ENCODE measurements at places on chromosomes 4 and X.

DNA sequence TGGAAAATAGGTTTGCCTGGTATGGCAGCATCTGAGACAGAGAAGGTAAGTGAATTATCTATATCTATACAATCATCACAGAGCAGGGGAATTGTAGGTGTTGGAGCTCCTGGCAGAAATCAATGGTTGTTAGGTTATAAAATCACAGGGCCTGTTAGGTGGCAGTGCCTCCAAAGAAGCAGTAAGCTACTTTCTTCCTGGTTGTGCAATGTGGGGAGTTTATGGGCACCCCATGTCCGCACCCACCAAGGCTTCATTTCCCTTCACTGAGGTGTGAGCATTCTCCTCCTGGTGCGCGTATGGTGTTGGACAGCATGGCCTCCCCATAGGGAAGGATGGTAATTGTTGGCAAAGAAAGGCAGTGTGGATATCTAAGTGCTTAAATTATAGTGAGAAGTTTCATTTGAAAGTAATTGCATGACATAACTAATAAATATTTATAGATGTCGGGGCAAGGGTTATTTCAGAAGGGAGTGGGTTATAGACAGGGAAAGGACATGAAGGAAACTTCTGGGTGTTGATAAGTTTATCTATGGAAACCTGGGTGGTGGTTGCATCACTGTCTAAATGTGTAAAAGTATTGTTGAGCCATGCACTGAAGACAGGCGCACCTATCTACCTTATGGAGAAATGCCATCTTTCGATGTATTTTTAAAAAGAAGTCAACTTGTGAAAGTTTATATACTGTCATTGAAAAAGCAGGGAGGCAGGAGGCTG, 153.7 kb downstream of the FRAS1 start:
- no peaks in the 10 kb centered on the region for H3K4me1 ChIP-seq
- H3K27ac ChIP-seq: no peak overlapping the region
- no peak overlapping the region for H3K4me3 ChIP-seq
- DNase-seq: no peak
- H3K36me3 ChIP-seq: no peaks in the 10 kb centered on the region

DNA sequence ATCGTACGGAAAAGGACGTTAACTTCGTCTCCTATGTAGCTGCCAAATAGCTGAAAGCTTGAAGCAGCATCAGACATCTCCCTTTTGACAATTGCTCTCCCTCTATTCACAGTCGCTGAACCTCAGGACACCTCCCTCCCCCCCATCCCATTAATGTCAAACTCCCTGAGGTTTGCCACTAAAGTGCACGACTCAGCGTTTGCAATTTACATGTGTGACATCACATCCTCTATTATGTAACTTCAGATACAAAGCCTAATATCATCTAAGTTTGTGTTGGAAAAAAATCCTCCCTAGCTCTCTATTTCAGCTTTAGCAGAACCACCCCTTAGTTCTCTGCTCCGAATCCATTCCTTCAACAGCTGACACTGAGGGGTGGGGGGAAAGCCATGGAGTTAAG, 5.5 kb upstream of the NR3C2 start:
- no peak overlapping the region for H3K27ac ChIP-seq
- no peaks in the 10 kb centered on the region for H3K36me3 ChIP-seq
- no peak overlapping the region for H3K4me3 ChIP-seq

- peak overlapping the region; percentile 90 for H3K27ac ChIP-seq
- no peak for DNase-seq
- no peaks in the 10 kb centered on the region for H3K27me3 ChIP-seq
- peak overlapping the region; percentile 70 for H3K4me3 ChIP-seq
- peaks cover 80% of the 10 kb centered on the region for H3K4me1 ChIP-seq
Measured at GRCh38 chr4:139300431-139301112, 733 bp upstream of the NAA15 start.

DNA sequence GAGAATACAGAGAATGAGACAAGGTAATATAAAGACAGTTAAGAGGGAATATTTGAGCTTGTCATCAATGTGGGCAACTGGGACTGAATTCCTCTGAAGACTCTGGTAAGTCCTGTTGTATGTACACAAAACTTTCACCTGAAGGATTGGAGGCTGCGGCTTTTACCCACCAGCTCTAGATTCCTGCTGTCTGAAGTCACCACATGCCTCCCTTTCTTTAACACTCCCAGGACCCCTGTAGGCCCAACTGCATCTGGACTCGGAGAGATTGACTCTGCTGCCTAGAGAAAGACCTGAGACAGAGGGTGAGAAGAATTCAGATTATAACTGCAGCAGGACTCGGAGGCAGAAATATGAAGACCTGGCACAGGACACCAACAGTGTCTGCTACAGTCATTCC, 1048.0 kb downstream of the PDHA2 start:
- no peak overlapping the region for H3K27ac ChIP-seq
- DNase-seq: no peak
- H3K4me1 ChIP-seq: no peaks in the 10 kb centered on the region
- no peaks in the 10 kb centered on the region for H3K36me3 ChIP-seq

GRCh38 chrX:123818243-123818642, 41.6 kb upstream of the XIAP start:
- H3K27ac ChIP-seq: no peak overlapping the region
- H3K27me3 ChIP-seq: no peaks in the 10 kb centered on the region
- H3K36me3 ChIP-seq: no peaks in the 10 kb centered on the region
- no peak for DNase-seq

GRCh38 chr4:150141756-150142155, 63.5 kb downstream of the DCLK2 start:
- no peak overlapping the region for H3K4me3 ChIP-seq
- H3K4me1 ChIP-seq: no peaks in the 10 kb centered on the region
- DNase-seq: no peak
- no peak overlapping the region for H3K27ac ChIP-seq
- H3K36me3 ChIP-seq: no peaks in the 10 kb centered on the region

DNA sequence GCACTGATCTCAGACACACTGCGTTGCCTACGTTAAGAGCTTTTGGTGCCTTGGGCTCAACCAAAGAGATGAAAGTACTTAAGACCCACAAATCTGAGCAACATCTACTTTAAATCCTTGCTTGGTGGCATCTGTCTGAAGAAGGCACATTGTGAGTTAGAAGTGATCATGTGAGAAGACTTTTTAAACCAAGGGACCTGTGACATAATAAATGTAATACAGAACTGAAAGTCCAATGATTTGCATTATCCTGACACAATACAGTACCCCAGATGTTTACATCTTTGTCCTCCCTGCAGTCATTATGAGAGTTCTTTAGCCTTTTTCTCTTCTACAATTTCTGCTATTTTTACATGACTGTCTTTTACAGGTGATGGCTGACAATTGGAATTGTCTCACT, 96.7 kb upstream of the FTHL17 start:
- no peaks in the 10 kb centered on the region for H3K4me1 ChIP-seq
- no peaks in the 10 kb centered on the region for H3K27me3 ChIP-seq
- no peaks in the 10 kb centered on the region for H3K36me3 ChIP-seq
- no peak overlapping the region for H3K27ac ChIP-seq

- no peaks in the 10 kb centered on the region for H3K27me3 ChIP-seq
- no peaks in the 10 kb centered on the region for H3K4me1 ChIP-seq
- H3K36me3 ChIP-seq: no peaks in the 10 kb centered on the region
- no peak for DNase-seq
- H3K4me3 ChIP-seq: no peak overlapping the region
Measured at GRCh38 chr4:109182696-109183095, 119.8 kb downstream of the COL25A1 start.

DNA sequence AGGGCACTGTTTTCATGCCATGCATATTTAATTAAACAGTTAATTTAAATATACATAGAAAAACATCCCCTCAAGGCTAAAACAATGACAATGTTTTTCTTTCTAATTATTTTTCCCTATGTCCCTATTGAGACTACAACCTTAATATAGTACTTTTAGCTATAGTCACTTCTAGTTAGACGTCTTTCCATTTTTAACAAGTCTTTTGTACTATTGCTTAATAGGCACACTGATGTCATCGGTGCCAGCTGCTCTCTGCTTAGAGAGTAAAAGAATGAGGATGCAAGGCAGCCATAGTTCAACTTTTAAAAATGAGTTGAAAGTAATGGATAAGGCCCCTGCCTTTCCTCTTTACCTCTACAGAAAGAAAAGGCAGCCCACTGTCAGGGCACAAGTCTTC, 191.1 kb downstream of the KCTD8 start:
- H3K27ac ChIP-seq: no peak overlapping the region
- no peaks in the 10 kb centered on the region for H3K4me1 ChIP-seq
- no peaks in the 10 kb centered on the region for H3K36me3 ChIP-seq
- H3K27me3 ChIP-seq: no peaks in the 10 kb centered on the region
- no peak for DNase-seq

DNA sequence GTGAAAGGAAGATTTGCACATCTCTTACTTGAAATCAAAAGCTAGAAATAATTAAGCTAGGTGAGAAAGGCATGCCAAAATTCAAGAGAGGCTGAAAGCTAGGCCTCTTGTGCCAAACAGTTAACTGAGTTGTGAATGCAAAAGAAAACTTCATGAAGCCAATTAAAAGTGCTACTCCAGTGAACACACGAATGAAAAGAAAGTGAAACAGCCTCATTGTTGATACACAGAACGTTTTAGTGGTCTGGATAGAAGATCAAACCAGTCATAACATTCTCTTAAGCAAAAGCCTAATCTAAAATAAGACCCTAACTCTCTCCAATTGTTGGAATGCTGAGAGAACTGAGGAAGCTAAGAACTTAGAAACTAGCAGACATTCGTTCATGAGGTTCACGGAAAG, 122.3 kb downstream of the UNC5C start:
- H3K36me3 ChIP-seq: no peaks in the 10 kb centered on the region
- H3K4me1 ChIP-seq: no peaks in the 10 kb centered on the region
- H3K27me3 ChIP-seq: no peaks in the 10 kb centered on the region
- DNase-seq: no peak

DNA sequence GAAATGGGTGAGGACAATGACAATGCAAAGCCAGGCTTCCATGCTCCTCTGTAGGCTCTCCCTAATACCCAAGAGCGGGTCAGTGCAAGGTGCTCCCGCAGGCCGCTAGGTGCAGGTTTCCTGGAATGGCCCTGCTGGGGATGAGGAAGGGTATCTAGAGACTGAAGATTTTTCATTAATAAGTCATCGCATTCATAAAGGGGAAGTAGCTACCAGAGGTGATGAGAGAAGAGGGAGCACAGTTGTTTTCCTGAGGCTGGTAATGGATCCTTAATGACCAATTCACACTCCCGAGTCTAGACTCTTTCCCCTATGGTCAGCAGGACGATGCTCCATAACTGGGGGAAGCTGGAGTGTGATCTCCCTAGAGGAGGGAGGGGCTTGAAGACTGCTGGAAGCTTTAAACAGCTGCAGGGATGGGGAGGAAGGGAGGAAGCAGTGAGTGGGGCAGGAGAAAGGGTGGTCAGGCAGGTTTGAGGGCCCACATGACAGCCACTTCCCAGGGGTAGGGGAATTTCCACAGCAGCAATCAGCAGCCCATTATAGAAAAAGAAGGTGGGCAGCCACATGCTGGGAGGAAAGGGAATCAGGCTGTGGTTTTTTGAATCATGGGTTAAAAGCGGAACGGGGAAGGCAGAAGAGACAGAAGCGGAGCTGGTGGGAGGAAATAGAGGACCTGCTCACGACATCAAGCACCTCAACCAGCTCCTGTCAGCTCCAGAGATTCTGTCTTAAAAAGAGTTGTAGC, 10.2 kb upstream of the ATP6AP2 start:
- peak overlapping the region; percentile 64 for H3K27ac ChIP-seq
- H3K4me1 ChIP-seq: no peaks in the 10 kb centered on the region
- H3K36me3 ChIP-seq: no peaks in the 10 kb centered on the region
- H3K4me3 ChIP-seq: no peak overlapping the region

DNA sequence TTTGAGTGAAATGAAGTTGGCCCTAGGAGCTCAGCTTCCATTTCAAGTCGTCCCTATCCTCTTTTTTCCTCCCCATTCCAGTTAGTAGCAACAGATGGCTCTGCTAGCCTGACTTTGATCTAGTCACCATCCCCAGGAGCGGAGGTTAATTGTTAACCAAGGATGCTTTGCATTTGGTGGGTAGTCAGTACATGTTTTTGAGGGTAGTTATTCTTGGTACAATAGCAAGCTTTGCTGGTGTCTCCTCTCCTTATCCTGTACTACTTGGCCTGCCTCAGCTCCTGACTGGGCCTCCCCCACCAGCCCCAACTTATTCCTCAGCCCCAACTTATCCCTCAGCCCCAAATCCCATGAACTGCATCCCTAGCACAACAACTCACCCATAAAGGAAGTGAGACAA, 14.8 kb upstream of the RTL5 start:
- no peaks in the 10 kb centered on the region for H3K27me3 ChIP-seq
- H3K27ac ChIP-seq: no peak overlapping the region
- no peak overlapping the region for H3K4me3 ChIP-seq
- H3K4me1 ChIP-seq: no peaks in the 10 kb centered on the region
- DNase-seq: no peak
- H3K36me3 ChIP-seq: no peaks in the 10 kb centered on the region

DNA sequence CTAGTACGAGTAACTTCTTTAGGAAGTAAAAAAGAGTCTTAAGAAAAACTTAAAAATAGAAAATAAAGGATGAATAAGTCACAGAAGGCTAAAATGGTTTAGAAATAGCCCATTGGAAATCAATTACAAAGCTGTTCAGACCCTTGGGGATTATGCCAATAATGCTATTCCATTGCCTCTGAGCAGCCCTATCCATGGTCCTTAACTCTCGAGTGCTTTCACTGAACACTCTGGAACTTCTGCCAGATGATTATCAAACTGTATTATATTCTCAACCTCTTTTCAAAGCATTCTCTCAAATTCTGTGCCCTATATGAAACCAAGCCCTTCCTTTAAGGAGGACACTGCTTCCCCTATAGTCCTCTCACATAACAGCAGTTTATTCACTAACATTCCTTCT, 17.0 kb downstream of the SLC9B1 start:
- no peaks in the 10 kb centered on the region for H3K27me3 ChIP-seq
- H3K4me1 ChIP-seq: no peaks in the 10 kb centered on the region
- no peak for DNase-seq
- no peak overlapping the region for H3K4me3 ChIP-seq
- H3K36me3 ChIP-seq: no peaks in the 10 kb centered on the region

DNA sequence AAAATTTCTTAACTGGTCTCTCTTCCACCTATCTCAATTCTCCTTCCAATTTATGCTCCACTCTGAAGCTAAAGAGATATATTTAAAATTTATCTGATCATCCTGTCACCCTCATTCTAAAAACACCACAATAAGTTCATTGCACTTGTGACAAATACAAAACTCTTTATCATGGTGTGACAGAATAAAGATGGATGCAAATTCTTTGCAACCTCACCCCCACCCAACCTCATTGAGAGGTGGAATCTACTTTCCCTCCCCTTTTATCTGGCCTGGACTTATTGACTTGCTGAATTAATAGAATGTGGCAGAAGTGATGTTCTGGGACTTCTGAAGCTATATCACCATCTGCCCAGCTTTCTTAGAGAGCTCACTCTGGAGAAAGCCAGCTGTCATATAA, 46.5 kb downstream of the IDS start:
- H3K4me1 ChIP-seq: no peaks in the 10 kb centered on the region
- H3K36me3 ChIP-seq: no peaks in the 10 kb centered on the region
- H3K27me3 ChIP-seq: no peaks in the 10 kb centered on the region
- no peak overlapping the region for H3K27ac ChIP-seq
- DNase-seq: no peak
- no peak overlapping the region for H3K4me3 ChIP-seq

All from spleen (tissue), 13 donors.